ENCODE measurements at places on chromosomes 4 and X.

DNA sequence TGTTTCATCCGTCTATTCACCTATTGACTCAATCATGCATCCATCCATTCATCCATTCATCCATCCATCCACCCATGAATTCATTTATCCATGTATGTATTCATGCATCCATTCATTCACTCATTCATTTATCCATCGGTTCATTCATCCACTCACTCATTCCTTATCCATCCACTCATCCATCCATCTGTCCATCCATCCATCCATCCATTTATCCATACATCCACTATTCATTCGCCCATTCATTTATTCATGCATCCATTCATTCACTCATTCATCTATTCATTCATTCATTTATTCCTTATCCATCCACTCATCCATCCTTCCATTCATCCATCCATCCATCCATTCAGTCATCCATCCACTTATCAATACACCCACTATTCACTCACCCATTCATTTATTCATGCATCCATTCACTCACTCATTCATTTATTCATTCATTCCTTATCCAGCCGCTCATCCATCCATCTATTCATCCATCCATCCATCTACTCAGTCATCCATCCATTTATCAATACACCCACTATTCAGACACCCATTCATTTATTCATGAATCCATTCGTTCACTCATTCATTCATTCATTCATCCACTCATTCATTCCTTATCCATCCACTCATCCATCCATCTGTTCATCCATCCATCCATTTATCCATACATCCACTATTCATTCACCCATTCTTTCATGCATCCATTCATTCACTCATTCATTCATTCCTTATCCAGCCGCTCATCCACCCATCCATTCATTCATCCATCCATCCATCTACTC, 11.2 kb downstream of the P2RY8 start:
- no peak for DNase-seq

DNA sequence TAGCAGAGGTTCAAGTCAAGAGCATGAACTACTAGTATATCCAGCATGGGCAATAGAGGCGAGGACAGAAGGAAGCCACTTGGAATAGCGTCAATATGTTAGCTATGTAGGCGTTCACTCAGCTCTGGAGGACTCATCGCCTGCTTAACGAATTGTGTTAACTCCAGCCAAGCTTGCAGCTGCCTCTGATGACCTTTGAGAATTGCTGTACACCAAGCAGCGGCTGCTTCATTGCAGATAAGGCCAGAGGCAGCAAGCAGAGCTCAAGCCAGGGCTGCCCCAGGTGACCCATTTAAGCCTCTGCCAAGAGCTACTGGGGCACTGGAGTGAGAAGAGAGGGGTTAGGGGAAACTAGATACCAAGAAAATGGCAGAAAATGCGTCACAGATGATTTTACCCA, 160.2 kb upstream of the IGFBP7 start:
- DNase-seq = no peak

- no peak for DNase-seq
Measured at GRCh38 chr4:34466411-34466810, 1777.9 kb downstream of the ARAP2 start.

DNA sequence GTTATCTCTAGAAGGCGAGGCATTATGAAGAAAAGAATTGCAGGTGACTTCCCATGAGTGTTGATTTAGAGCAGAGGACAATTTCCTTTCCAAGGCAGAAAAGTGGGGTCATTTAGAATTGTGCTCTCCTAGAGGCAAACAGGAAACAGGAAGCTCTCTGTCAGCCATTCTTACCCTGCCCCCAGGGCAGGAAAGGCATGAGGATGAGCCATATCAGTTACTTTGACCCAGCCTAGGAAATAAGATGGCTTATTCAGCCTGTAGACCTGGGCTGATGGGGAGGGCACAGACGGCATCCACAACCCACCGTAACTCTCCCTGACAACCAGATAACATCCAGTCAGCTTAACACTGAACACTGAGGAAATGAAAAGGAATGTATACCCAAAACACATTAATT, 88.8 kb upstream of the KDR start:
- no peak for DNase-seq

DNA sequence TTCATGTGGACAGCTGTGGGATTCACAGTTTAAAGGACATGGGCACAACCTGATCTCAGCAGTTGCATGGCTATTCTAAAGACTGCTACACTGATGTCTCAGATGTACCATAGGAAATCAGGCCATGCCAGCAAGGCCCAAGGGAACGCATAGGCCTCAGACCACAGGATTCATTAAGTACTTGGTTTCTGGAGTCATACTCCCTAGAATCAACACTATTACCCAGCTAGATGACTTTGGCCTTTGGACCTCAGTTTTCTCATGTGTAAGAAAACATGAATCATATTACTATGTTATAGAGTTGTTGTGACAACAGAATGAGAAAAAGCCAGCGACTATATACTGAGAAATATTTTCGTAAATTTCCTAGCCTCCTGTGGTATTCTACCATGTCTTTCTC, 67.9 kb downstream of the NHS start:
- DNase-seq = no peak

DNA sequence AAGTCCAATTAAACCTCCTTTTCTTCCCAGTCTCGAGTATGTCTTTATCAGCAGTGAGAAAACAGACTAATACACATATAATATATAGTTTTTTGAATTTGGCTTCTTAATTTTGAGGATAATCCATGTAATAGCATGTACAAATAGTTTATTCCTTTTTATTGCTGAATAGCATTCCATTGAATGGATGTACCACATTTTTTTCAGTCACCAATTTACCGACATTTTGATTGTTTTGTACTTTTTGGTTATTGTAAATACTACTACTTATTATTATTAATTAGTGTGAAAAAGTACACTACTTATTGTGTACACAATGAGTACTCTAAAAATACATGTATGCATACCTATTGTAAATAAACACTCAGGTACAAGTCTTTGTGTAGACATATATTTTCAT, 42.3 kb upstream of the ANXA10 start:
- DNase-seq = no peak

Measured in GM04504 (cell line).